ENCODE measurements at places on chromosomes 13 and 19. TPM values are rescaled to one million over a fixed set of nuclear protein-coding genes. Genes with fewer than 3 reads are reported as not detected.

The CARS2 gene
- total RNA-seq: 25.3 TPM

The CD22 gene
- not detected for total RNA-seq

The OR7C1 gene
- total RNA-seq: not detected

The PSG7 gene
- 0.05 TPM for total RNA-seq

The AP2S1 gene
- total RNA-seq: 428 TPM

The CEBPA gene
- total RNA-seq: not detected

The KCNC3 gene
- not detected for total RNA-seq

The TRPM4 gene
- 1.2 TPM for total RNA-seq

The AMER2 gene
- not detected for total RNA-seq
